RPMI8226 (cell line): ENCODE measurements at places on chromosomes 12 and 14.

GRCh38 chr14:32078023-32078857 is 1.1 kb downstream of the ARHGAP5 start:
- peak; percentile 32 for DNase-seq

- DNase-seq = peak; percentile 14
Observed at GRCh38 chr12:21296751-21297406, 37.8 kb downstream of the SLCO1A2 start.

DNA sequence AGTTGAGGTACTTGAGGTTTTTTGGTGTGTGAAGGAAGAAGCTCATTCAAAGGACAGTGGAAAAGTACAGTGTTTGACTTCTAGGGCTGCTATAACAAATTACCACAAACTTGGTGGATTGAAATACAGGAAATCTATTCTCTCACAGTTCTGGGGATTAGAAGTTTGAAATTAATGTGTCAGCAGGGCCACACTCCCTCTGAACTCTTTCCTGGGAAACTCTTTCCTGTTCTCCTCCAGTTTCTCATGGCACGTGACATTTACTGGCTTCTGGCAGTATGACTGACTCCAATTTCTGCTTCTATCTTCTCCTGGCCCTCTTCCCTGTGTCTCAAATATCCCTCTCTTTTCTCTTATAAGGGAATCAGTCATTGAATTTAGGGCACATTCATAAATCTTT is 160.2 kb downstream of the CCDC91 start:
- no peak for DNase-seq

GRCh38 chr14:90487031-90487430 is 90.2 kb downstream of the CALM1 start:
- DNase-seq = no peak

GRCh38 chr12:90916516-90916915 is 38.5 kb downstream of the CCER1 start:
- no peak for DNase-seq

DNA sequence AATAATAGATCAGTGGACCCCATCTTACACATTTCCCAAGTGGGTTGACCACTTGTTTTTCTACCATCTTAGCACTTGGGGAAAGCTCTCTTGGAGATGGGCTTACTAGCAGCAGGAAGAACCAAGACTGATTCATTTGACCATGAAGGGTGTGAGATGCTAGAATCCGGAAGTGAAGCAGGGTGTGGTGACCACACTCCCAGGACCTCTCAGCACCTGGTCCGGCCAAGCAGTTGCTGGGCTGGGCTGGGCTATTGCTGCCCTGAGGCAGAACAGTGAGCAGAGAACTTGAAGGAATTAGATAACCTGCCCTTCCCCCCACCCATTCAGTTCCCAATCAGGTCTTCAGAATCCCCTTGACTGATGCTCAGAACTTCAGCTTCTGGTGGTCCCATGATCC is 24.4 kb downstream of the ADCY6 start:
- no peak for DNase-seq

DNA sequence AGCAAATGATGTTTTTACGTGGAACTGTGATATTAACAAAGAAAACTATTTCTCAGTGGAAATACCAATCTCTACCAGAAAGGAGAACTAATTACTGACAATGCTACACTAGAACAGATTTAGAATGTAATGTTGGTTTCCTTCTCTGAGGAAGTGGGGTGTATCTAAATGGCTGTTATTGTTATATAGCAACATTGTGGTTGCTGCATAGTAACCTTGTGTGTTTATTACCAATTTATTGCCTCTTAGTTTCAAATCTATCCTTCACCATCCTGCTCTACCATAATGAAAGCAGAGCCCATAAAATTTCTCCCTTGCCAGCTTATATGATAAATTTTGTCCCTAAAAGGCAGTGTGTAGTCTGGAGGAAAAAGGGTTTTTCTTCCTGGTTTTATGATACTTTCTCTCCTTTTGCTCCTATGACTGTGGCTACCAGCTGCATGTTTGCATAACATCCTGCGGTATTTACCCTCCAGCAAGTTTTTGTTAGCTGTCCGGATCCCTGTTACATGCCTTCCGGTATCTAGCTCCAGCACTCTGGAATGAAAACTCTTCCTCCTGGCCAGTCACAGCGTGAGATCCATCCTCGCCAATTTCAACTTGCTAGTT is 5.7 kb upstream of the KLRK1 start:
- no peak for DNase-seq

GRCh38 chr14:56217380-56218045 is 99.3 kb downstream of the PELI2 start:
- DNase-seq = no peak

DNA sequence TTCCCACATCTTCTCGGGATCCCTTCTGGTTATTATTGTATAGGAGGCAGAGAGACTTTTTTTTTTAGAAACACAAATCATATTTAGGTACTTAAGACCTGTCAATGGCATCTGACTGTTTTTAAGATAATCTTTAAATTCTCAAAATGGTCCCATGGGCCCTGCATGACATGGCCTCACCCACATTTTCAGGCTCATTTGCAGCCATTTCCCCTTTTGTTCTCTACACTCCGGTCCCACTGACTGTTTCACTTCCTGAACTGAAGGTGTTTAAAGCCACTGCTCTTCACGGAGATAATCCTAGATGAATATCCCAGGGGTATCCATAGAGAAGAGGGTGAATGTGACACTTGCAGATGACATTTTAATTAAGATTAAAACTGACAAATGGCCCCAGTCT is 12.3 kb upstream of the C12orf71 start:
- no peak for DNase-seq
